CD4-positive, alpha-beta T cell treated with Interleukin-15 for 4 hours (primary cell): ENCODE measurements at places on chromosomes 13 and 19.

GRCh38 chr19:33902802-33903488 is 106.3 kb downstream of the KCTD15 start:
- no peak for DNase-seq

- no peak for DNase-seq
Measured at GRCh38 chr13:23725922-23726321, 155.7 kb downstream of the TNFRSF19 start.

DNA sequence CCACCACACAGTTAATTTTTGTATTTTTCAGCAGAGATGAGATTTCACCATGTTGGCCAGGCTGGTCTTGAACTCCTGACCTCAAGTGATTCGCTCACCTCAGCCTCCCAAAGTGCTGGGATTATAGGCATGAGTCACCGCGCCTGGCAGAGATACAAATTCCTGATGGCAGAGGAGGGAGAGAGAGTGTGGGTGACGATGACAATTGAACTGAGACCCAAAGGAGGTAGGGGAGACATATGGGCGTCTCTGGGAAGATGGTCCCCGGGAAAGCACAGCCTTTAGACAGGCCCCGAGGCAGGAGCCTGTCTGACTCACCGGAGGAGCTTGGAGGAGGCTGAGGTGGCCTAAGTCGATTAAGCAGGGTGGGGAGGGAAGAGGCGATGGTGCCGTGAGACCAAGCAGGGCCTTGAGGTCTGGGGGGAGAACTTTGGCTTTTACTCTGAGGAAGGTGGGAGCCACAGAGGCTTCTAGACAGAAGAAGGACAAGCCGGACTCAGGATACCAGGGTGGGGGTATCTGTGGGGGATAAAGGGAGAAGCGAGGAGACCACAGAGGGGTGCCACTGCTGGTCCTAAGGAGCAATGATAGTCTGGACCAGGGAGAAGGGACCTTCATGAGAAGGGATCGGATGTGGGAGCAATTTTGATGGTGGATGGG is 38.2 kb downstream of the ARRDC2 start:
- no peak for DNase-seq

GRCh38 chr13:24642219-24642618 is 38.0 kb upstream of the ATP12A start:
- DNase-seq = no peak

- DNase-seq = no peak
Measured at GRCh38 chr19:6527893-6528543, 2.8 kb upstream of the TNFSF9 start.

DNA sequence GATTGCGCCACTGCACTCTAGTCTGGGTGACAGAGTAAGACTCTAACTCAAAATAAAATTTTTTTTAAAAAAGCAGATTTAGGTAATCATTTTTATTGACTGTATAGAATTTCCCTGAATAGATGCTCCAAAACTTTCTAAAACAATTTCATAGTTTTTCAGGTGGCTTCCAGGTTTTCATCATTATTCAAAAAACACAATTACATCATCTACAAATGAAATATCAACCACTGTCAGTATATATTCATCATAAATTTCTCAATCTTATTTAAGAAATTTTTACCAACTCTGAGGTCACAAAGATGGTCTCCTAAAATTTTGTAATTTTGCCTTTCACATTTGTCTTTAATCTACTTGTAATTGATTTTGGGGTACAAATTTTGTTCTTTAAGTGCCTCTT is 48.1 kb downstream of the ZC3H13 start:
- DNase-seq = no peak

- DNase-seq = peak; percentile 12
Measured at GRCh38 chr13:97015661-97016350, 21.5 kb upstream of the OXGR1 start.

DNA sequence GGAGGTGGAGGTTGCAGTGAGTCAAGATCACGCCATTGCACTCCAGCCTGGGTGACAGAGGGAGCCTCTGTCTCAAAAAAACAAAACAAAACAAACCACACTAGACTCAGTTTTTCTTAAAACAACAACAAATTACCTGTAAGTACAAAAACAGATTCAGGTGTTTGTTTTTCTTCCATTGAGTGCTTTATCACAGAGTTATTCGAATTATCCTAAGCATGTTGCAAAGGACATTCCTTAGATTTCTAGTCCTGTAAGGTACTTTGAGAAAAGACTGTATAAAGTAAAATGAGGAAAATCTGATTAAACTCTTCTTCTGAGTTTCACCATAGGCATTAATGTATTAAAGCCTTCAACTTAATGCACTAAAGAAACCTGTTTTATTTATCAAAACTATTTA is 2.2 kb upstream of the EEF1AKMT1 start:
- no peak for DNase-seq

- no peak for DNase-seq
Measured at GRCh38 chr13:28658539-28658795, 463 bp upstream of the POMP start.

DNA sequence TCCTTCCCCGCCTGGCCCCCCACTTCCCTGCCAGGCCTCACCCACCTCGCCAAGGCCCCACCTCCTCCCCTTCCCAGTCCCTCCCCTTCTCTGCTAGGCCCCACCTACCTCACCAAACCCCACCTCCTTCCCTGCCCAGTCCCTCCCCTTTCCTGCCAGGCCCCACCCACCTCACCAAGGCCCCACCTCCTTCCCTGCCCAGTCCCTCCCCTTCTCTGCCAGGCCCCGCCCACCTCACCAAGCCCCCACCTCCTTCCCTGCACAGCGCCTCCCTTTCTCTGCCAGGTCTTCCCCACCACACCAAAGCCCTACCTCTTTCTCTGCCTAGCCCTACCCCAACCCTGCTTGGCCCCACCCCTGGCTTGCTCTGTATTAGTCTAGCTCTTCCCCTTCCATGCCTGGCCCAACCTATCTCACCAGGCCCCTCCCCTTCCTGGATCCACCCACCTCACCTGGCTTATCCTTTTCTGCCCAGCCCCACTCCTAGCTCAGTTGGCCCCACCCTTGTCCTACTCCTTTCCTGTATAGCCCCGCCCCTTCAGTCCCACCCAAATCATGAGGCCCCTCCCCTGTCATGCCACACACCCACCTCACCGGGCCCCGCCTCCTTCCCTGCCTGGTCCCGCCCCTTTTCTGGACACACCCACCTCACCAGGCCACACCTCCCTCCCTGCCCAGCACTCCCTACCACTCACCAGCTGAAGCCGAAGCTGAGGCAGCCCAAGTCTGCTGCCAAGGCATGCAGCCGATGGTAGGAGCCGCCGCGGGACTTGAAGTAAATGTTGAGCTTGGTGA is 16.2 kb downstream of the CERS1 start:
- DNase-seq = no peak

DNA sequence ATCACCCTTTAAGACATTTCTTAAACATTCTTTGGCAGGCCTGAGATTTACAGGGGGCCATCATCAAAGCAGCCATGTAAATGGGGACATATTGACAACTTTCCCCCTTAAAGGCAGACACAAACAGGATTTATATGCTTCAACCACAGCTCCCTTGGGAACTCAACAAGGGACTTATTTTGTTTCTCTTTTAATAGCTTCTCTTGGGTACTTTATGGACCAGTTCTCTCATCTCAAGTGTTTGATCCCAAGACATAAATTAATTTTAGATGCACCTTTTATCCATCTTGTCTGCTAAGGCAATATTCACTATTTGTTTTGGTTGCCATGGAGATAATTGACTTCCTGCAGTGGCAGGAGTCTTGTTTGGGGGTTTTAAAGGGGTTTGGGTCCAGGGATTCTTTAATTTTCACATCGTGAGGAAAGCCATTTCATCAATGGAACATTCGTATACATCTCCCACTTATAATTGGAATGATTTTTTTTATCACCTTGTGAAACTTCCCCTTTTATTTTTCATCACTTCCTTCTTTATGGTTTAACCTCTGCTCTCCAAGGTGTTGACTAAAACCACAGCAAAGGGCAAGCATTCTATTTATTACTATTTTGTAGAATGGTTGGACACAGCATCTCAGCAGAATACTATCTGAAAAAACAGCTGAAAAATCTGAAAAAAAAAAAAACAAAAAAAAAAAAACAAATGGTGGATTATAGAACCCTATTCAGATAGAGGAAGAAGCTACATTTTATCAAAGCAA is 726.0 kb downstream of the DIAPH3 start:
- DNase-seq = no peak
